ENCODE measurements at places on chromosomes 11 and 22.

GRCh38 chr11:57473285-57473841, 13.0 kb downstream of the RTN4RL2 start:
- DNase-seq = no peak

- DNase-seq = no peak
Measured at GRCh38 chr11:111957663-111958444, 20.7 kb downstream of the DIXDC1 start.

DNA sequence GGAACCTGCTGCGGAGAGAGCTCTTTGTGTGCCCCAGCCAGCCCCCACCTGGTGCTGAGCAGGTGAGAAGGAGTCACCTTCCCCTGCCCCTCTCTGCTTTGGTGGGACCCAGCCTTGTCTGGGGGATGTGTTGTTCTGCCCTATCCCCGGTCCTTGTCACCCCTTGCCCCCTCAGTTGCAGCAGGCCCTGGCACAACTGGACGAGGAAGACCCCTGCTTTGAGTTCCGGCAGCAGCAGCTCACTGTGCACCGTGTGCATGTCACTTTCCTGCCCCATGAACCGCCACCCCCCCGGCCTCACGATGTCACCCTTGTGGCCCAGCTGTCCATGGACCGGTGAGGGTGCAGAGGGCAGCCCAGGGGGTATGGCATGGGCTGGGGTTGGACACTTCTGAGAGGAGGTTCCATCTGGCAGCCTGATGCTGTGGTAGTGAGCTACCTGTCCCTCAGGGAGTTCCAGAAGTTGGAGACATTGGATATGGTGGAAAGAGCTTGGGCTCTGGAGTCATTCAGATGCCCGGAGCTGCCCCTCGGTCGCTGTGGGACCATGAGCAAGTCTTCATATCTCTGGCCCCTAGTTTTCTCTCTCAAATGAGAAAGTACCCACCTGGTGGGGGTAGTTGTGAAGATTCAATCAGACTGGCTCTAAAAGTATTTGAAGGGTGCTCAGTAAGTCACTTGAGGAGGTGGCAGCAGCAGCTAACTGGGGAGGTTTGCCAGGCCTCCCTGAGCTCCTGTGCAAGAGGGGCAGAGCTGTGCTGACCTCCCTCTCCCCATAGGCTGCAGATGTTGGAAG, 4.3 kb downstream of the LARGE2 start:
- no peak for DNase-seq

DNA sequence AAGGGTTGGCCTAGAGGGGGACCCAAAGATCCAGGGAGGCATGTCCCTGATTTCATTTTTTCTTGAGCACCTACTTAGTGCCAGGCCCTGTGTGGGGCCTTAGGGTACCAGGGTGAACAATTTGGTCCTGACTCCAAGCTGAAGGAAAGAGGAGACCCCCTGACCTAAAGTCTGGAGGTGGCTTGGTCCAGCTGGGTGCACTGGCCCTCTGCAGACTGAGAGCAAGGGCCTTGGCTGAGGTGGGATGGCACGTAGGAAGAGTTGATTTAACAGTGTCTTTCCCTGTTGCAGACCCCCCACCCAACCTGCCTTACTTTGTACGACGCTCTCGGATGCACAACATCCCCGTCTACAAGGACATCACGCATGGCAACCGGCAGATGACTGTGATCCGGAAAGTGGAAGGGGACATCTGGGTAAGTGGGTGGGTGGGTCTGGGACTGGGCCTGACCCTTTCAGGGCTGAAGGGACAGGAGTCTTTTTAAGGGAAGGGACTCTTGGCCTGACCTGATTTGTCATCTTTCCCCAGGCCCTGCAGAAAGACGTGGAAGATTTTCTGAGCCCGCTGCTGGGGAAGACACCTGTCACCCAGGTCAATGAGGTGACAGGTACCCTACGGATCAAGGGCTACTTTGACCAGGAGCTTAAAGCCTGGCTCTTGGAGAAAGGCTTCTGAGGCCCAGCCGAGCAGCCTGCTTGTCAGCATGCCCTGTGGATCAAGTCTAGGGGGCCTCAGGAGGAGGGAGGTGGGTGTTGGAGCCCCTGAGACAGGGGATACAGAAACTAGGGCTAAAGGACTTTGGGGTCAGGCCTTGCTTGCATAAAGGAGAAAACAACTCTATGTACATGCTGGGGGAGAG, 3.3 kb downstream of the MRPL49 start:
- DNase-seq = no peak

DNA sequence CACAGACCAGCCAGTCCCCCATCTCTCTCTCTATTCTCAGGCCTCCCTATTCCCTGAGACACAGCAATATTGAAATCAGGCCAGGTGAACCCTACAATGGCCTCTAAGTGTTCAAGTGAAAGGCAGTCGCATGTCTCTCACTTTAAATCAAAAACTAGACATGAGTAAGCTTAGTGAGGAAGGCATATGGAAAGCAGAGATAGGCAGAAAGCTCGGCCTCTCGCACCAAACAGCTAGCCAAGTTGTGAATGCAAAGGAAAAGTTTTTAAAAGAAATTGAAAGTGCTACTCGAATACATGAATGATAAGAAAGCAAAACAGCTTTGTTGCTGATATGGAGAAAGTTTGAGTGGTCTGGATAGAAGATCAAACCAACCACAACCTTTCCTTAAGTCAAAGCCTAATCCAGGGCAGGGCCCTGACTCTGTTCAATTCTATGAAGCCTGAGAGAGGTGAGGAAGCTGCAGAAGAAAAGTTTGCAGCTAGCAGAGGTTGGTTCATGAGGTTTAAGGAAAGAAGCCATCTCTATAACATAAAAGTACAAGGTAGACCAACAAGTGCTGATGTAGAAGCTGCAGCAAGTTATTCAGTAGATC, 19.8 kb upstream of the MPZL2 start:
- no peak for DNase-seq

DNA sequence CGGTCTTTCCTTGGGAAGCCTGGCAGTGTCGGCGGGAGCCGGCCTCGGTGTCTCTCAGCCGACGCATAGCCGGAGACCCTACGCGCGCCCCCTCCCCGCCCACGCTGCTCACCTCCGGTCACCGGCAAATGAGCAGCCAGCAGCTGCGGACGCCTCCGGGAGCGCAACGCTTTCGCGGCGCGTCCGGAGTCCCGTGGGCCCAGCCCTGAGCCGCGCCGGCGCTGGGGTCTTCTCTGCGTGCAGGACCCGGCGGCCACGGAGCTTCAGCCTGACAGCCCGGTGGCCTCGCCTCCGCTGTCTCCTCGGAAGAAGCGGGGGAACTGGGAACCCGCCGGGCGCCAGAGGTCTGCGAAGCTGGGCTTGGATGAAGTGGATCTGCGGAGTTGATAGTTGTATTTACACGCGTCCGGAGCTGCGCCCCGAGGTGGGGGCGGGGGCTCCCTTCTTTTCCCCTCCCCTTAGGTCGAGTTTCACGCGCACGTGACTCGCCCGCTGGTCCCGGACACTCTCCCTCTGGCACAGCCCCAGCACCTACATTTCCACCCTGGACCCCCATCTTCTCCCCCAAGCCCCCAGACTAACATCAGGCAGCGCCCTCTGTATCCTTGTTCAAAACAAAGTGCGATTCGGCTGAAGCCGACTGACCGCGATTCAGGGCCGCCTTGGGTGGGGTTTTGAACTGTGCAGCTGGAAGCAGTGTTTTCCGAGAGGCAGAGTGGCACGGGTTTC, at the start of gene SLC43A1:
TSS of gene SLC43A1 (minus strand) at position 371 of the 729 bp plus-strand sequence. CDS start 1,591 bp downstream, outside the sequence.
- DNase-seq = no peak

- DNase-seq = no peak
Measured at GRCh38 chr11:21988477-21988876, 204.4 kb upstream of the ANO5 start.

DNA sequence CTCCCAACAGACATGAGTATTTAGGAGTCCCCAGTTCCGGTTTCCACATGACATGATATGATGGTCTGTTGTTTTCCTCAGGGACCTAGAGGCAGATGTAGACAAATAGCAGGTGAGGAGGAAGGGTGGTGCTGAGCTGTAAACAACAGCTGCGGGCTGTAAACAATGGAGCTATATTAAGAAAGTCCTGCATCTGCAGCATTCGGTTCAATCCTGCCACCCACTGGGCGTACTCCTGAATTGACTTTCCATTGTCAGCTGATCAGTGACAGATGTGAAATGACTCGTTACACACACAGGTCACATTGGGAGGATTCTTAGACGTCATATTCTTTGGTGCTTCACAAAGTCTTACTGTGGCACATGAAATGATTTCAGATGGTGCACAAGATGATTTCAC, 26.8 kb upstream of the RAG1 start:
- DNase-seq = no peak

GRCh38 chr11:128825050-128825784, 41.9 kb downstream of the KCNJ1 start:
- no peak for DNase-seq

GRCh38 chr11:124074554-124074953, 33.4 kb upstream of the OR10G7 start:
- DNase-seq = no peak

GRCh38 chr11:32162906-32163305, 72.0 kb downstream of the RCN1 start:
- DNase-seq = no peak

DNA sequence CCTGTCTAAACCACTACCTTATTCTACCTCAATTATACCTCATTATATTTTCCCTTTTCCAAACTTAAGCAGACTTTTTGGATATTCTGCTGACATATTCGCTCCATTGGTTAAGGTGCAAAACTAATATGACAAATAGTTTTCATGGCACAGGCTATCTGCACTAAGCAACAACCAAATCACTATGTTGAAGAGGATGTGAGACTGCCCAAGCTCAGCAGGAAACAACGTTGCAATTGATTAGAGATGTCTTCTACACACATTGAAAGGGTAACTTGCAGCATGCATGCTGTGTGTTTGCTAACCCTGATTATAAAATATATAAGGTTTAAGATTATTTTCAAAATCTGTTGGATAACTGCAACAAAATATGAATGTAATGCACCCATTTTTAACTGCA, 61.6 kb downstream of the STK33 start:
- DNase-seq = no peak

DNA sequence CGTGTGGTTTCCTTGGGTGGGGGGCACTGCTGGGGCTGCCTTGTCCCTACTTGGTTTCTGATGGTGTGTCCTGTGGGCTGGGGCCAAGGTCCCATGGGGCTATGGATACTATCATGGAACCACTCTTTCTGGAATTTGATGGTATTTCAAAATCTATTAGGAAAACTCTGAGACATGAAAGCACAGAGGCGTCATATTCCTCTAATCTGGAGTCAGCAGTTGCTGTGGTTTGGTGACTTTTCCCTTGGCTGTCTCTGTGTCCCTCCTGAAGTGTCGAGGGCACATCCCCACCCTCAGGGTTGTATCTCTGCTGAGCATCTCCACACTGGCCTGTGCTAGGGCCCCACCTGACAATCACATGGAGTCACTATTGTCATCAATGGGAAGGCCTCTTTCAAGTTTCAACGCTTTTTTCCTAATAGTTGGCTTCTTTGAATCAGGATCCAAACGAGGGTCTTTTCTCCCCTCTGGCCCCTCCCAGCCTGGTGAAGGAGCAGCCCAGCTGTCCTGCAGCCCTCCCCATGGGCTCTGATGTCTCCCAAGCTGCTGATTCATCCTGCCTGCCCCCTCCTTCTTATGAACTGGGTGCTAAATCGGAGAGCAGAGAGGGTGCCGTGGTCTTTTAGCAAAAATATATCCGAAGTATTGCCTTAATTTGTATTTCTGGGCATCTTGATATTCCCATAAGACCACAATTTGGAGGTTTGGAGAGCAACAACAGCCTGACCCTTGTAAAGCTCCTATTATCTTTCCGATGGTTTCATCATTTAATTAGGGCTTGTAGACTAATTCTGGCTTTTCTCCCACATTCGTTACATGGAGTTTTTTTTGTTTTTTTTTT, 38.5 kb downstream of the MED15 start:
- no peak for DNase-seq

- no peak for DNase-seq
Measured at GRCh38 chr22:38228326-38228872, 26.6 kb downstream of the MAFF start.

DNA sequence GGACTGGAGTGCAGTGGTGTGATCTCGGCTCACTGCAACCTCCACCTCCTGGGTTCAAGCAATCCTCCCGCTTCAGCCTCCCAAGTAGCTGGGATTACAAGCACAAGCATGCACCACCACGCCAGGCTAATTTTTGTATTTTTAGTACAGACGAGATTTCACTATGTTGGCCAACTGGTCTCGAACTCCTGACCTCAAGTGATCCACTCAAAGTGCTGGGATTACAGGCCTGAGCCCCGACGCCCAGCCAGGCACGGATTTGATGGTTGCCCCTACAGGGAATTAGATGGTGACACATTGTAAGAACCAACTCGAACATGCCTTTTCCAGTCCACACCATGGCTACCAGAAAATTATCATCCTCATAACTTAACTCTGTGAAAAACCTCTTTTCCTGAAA, 26.8 kb upstream of the RTL6 start:
- DNase-seq = no peak

- DNase-seq = no peak
Measured at GRCh38 chr11:123282597-123282996, 87.5 kb upstream of the CLMP start.

- DNase-seq = no peak
Measured at GRCh38 chr22:46906326-46907045, 144.0 kb downstream of the TBC1D22A start.

DNA sequence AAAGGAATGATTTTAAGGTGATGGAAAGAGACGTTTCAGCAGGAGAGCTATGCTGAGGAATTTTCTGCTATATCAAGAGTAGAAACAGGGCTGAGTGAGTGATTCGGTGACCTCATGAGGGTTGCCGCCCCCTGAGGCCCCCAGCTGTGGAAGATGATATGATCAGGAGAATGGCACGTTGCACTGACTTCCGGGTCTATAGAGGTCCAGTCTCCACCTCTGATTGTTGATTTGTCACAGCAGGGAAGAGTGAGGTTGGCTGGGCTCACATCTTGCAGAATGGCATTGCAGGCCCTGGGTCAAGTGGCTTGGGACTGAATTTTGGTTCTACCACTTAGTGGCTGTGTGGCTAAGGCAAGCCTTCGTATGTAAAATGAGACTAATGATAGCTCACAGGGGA, 205.1 kb downstream of the SNX19 start:
- DNase-seq = no peak

DNA sequence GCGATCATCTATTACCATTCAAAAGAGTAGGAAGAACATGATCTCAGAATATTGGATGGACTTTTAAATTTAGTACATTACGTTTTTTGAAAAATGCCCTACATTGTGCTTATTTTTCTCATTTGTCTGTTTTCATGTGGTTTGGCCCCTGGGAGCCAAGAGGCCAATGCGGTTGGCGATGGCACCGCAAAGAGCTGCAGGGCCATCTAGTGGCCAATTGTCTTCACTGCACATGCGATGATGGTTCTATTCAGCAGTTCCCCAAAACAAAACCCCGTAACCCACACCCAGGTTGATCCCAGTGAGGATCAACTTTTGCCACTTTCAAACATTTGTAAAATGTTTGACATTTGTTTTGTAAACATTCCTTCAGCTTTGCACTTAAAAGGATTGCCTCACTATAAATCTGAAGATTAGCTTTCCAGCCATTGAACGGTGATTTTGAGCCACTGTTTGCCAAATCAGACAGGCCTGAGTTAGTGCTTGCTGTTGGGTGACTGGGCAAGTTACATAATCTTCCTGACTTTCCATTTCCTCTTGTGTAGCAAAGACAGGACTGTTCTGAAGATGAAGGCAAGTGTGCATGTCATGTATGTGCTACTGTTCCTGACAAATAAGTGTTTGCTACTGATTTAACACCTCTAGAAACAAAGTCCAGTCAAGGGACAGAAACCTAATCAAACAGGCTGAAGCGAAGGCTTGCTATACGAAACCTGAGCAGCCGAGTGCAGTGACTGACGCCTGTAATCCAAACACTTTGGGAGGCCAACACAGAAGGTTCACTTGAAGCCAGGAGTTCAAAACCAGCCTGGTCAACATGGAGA, 29.2 kb upstream of the XBP1 start:
- peak; percentile 52 for DNase-seq

- DNase-seq = no peak
Measured at GRCh38 chr11:131690776-131691175, 320.4 kb downstream of the NTM start.

- DNase-seq = no peak
Measured at GRCh38 chr11:27444801-27445215, 27.8 kb downstream of the LGR4 start.
